ENCODE measurements at places on chromosomes 13 and 19.

GRCh38 chr13:98480915-98481877 is 95.7 kb downstream of the STK24 start:
- DNase-seq: no peak

- no peak for DNase-seq
Observed at GRCh38 chr19:36572593-36573019, 486 bp downstream of the ZNF529 start.

DNA sequence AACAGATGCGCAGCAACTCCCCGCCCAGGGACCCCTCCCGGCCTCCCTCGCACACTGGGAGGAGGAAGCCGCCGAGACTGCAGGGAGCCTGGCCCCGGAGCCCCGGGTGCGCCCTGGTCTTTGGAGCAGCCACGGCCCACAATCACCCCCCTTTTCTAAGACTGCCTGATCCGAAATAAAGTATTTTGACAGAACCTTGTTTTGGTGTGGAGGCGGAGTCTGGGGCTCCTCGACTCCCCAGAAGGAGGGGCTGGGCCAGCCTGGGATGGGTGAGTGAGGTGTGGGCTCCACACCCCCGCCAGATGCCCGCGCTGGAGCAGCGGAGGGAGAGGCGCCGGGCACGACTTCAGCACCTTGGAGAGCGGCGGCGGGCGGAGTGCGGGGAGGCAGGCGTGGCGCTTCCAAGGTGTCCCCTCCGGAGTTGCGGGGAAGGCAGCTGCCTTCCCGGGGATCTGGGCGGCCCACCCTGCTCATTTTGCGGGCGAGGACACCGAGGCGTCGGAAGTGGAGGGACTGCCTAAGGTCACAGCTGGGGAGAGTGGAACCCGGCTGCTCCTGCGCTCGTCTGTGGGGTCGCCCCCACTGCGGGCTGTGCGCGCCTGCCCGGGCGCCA is 9.4 kb downstream of the SIRT6 start:
- no peak for DNase-seq

DNA sequence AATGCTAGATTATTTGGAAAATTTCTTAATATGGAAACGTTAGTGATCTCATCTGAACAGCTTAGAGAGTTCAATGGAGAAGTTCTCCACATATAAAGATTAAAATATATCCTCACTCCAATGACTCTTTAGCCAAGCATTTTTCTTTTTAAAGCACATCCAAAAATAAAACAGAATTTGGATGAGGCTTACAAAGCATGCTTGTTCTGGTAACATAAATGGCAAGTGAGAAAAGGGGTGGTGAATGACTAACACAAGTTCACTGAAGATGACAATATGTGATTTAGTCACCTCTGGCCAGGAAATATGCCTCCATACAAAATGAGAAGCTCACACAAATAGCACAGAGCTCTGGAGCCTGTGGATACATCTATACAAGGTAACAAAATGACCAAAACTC is 253.0 kb downstream of the PCDH20 start:
- no peak for DNase-seq

DNA sequence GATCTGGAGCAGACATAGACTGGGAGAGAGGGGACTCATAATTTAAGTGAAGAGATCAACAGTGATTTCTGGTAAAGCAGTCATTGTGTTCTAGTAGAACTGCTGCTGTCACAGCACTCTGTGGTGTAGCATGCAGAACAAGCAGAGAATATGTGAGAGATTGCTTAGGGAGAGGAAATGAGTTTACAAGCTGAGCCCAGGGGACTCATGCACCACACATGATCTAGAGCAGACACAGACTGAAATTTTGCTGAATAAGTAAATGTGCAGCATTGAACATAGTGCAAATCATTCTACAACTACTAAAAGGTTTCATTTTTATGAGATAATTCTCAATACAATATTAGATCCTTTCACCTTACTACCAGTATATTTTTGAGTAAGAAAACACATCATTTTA is 125.7 kb downstream of the MYO16 start:
- no peak for DNase-seq

- DNase-seq: no peak
Observed at GRCh38 chr19:5080809-5081208, 111.9 kb downstream of the KDM4B start.

GRCh38 chr19:15859187-15859586 is 38.7 kb downstream of the CYP4F2 start:
- no peak for DNase-seq

DNA sequence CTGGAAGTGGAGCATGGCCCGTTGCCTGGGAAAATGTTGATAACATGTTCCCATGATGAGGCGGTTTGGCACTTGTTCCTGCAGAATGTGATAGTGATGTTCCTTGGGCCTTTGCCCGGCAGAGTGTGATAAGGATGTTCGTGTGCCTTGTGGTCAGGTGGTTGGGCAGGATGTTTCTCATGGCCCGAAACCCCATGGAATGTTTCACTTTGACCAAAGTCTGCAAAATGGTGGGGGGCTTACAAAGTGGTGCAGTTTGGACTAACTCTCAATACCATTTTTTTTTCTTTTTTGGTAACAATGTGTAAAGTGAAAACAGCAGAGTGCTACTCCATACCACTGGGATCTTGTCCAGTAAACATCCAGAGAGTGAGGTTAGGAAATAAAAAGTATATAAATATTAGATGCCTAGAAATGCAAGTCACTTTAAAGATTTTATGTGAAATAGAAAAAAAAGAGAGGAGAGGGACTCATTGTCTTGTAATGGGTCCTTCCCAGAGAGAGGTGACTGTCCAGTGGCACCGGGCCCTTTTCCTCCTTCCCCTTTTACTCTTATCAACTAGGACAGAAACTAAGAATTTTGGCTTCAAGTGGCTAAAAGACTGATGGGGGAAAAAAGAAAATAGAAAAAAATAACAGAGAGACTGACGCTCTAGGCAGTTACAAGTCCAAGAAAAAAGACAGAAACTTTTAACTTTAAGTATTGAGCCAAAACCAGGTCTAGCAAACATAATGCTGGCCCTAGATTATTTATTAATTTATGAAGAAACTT is 5.7 kb downstream of the FPR3 start:
- DNase-seq: no peak
